ENCODE measurements at places on chromosomes 13 and 19.

DNA sequence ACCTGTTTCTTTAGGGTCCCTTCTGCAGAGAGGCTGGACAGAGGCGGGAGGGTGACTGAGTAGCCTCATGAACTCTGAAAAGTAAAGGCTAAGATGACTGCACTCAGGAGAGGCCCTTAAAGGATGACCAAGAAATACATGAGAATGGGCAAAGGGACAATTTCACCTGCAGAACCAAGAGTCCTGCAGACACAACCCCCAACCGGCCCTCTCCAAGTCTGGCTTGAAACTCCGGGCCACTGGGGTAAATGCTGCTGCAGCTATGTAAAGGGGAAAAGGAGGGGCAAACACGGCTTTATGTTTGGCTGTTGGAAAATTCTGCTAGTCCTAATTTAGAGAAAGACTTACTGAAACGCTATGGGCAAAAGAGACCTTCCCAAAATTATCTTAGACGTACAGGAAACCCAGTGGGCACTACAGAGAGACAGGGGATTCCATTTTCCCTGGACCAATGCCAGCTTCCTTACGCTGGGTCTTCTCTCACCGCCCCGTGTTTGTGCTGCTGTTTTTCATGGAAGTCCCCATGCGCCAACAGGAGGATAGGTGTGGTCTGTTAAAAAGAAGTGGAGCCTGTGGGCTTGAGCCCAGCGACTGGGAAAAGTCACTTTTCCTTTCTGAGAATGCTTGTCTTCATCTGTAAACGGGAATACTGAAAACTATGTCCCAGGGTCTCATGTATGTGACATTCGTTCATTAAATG is 10.6 kb downstream of the COL4A2 start:
- DNase-seq: no peak

- no peak for DNase-seq
Observed at GRCh38 chr13:26342898-26343297, 89.0 kb downstream of the CDK8 start.

DNA sequence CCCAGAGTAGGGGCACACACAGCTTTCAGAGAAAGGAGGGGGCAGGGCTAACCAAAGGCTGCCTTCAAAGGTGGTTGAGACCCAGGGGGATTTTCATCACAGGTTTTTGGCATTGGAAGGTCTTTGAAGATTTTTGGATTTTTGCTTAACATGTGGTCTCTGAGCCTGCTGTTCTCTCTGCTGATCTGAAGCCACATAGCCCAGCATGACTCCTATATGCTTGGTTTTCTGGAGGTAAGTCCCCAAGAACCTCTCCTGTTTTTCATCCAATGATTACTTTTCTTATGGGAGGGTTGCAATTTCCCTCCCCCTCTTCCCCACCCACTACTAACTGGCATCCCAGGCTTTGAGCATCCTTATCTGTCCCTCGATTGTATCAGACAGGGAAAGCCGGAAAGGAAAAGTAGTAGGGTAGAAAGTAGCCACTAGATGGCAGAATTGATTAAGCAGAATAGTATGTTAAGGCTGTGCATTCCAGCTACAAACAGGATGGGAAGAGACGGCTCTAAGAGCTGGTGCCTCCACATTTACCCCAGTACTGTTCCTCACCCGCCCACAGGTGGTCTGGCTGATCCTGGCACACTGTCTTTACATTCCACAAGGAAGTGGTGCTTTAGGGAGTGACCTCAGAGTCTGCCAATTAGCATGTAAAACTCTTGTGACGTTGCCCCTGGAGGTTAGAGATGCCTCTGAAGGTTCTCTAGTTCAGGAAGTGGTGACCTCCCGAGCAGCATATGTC is 218.9 kb upstream of the EDNRB start:
- peak; percentile 32 for DNase-seq

DNA sequence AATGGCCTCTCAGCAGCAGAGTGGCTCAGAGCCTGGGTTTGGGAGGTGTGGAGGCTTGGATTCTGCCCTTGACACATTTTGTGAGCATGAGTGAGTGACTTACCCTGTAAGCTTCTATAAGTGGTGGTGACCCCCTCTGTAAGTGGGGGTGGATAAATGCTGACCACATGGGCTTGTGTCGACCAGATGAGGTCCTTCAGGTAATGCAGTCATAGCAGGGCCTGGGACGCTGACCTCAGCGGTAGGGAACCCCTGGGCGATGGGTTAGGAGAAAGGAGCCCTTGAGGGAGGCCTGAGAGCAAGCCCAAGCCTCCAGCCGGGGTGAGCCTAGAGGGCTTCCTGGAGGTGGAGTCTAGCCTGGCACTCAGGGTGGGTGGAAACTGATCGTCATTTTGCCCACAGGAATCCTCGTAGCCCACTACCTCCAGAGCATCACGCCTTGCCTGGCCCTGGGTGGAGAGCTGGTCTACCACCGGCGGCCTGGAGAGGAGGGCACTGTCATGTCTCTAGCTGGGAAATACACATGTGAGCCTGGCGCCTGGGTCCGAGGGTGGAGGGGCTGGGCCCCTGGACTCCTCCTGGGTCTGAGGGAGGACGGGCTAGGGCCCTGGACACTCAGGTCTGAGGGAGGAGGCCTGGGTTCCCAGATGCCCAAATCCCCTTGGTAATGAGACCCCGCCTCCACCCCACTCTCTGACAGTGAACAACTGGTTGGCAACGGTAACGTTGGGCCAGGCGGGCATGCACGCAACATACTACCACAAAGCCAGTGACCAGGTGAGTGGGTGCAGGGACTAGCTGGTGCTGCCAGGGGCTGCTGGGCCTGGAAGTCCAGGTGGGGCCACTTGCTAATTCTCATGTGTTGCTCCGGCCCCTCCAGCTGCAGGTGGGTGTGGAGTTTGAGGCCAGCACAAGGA is 5.0 kb upstream of the APOE start:
- no peak for DNase-seq

GRCh38 chr13:73532987-73533510 is 474.2 kb downstream of the KLF5 start:
- DNase-seq: no peak

GRCh38 chr13:99165753-99166587 is 34.7 kb upstream of the UBAC2 start:
- DNase-seq: no peak
